NCI-H2029 treated with DMSO at 0.1 percent for 48 hours (cell line): ENCODE measurements at places on chromosomes 3 and 15.

DNA sequence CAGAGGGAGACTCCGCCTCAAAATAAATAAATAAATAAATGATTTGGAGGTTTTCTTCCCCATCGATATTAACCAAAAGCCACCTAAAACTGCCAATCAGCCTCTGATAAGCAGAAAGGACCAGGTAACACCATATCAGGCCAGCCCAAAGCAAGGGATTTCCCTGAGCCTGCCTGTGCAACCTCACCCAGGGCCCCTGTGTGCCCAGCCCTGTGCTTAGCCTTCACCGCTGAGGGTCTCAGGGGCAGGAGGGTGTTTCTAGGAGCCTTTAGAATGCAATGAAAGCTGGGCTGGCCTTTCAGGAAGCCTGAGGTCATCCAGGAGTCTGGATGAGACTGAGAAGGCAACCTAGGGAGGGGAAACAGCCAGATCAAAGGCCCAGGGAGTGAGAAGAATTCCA lies 35.4 kb downstream of the CYP11A1 start:
- no peak for DNase-seq

GRCh38 chr3:151035072-151035471 lies 50.4 kb upstream of the MED12L start:
- DNase-seq: no peak

GRCh38 chr15:91304786-91305185 lies 204.7 kb downstream of the SV2B start:
- DNase-seq: no peak

DNA sequence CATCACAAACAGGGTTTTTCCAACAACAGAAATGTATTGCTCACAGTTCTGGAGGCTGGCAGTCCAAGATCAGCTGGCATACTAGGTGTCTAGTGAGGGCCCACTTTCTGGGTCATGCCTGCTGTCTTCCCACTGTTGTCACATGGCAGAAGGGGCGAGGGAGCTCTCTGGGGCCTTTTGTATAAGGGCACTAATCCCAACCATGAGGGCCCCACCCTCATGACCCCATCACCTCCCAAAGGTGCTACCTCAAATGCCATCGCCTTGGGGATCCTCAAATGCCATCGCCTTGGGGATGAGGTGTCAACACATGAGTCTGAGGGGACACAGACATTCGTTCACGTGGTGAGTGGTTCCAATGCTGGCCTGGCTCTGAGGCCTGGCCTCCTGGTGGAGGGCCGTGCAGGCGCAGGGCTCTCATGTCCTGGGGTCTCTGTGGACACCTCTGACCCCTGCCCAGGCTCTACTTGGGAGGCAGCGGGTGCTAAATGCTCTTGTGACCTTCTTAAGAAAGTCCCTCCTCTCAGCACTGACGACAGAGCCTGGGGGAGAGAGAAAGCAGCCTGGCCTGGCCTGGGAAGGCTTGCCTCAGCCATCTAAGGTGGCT lies 16.8 kb downstream of the NUP210 start:
- DNase-seq: no peak

GRCh38 chr3:167323572-167323971 lies 56.5 kb downstream of the ZBBX start:
- DNase-seq: no peak

- DNase-seq: no peak
Observed at GRCh38 chr15:66649235-66649984, 52.6 kb upstream of the SMAD6 start.

- no peak for DNase-seq
Observed at GRCh38 chr15:84752700-84753099, 4.3 kb downstream of the ZNF592 start.

DNA sequence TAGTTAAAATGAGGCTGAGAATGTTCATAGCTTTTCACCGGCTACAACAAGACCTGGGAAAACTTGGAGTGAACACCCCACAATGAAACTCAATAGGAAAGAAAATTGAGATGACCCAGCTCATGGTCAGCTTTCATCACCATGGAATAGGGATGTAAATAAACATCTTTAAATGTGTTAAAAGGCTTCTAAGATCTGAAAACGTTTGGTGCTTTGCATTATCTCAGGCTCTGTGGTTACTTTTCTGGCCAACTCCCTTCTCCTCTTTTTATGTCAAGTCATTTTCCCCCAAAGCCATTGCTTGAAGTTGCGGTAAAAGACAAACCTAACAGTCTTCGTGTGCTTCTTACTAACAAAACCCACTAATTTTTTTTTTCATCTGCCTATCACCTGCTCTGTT lies 195.8 kb downstream of the MECOM start:
- DNase-seq: no peak

DNA sequence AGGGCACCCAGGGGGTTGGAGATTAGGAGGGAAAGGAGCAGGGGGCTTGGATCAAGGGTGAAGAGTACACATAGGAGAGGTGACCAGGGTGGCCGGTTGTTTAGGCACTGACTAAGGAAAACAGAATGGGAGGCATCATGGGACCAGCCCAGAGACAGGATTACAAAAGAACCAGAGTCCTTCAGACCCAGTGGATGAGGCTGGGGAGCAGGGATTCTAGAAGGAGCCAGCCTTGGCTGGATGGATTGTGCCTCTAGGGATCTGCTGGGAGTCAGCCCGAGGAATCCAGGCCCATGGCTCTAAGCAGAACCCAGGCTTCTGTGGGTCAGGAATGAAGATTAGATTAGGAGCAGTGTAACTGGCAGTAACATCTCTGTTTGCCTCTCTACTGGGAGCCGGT lies 98.6 kb downstream of the ARNT2 start:
- no peak for DNase-seq

DNA sequence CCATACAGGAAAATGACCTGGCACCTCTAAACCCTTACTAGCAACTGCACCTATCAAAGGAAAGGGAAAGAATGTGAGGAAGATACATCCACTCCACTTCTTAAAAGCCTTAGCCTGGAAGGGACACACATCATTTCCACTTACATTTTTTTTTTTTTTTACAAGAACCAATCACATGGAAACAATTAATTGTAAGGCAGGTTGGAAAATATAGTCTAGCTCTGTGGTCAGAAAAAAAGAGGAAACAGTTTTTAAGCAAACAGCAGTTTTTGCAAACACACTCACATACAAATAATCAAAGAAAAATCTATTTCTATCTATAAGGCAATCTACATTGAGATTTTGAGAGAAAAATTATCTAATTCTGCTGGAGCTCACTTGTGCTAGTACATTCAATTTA lies 98.9 kb upstream of the SPRED1 start:
- DNase-seq: no peak

DNA sequence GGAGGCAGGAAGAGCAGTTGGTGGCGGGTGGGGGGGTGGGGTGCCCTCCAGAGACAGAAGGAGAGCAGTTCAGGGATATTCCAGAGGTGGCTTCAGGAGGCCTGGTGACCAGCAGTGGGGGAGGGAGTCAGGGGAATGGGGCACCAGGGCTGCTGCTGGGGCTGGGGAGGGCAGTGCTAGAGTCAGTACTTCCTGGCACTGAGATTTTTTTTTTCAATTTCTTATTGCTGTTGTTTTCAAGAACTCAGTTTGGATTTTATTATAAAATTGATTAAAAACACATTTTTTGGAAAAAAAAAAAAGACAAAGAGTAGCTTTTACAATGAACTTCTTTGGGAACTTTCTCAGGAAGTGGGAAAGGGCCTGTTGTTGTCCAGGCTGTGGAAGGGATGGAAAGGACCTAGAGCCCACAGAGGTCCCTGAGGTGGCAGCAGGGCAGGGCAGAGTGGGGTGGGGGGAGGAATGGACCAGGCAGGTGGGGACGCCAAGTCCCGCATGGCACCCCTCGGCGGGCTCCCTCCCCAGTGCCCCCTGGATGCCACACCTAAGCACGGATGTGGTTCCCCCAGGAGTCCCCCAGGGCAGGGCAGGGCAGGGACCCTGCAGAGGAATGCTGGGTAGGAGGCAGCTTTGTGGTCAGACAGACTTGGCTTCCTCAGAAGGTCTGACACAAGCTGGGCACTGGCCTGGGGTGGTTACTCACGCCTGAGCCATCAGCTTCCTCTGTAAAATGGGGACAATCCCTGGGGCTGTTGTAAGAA lies 8.5 kb upstream of the ANPEP start:
- no peak for DNase-seq

DNA sequence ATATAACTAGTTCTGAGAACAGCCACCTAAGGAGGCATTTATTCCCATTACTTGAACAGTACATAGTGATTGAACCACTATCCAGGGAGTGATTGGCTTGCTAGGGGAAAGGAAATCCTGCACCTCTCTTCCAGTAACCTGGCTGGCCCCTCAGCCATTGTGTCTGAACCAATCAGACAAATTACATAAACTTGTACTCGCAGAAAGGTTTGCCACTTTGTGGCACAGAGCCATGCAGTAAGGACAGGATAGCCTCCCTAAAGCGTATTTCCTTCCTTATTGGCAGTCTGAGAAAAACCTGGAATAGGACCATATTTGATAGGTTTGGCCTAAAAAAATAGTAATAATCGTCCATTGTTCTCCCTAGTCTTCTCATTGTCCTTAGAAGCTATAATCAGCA lies 19.0 kb downstream of the CMSS1 start:
- DNase-seq: no peak

- no peak for DNase-seq
Observed at GRCh38 chr15:64634576-64635498, 140.6 kb downstream of the RBPMS2 start.

- DNase-seq: no peak
Observed at GRCh38 chr3:6142707-6143106, 718.2 kb upstream of the GRM7 start.

DNA sequence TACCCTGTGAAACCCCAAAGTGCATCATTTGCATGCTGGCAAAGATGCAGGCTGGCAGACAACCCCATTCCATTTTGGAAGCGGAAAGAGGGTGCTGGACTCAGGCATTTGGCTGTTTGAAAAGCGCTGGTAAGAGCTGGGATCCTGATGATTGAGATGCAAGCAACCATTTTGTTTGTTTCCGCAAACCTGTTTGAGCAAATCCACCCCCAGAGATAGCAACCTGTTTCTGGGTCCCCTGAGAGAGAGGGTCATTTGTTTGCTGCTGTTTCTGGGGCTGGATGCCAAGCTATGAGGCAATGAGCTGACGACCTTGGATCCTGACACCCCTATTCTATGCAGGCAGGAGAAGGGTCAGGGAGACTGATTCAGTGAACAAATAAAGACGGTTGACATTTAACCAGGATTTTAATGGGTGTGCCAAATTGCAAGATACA lies 9.8 kb downstream of the SLC6A1 start:
- no peak for DNase-seq

DNA sequence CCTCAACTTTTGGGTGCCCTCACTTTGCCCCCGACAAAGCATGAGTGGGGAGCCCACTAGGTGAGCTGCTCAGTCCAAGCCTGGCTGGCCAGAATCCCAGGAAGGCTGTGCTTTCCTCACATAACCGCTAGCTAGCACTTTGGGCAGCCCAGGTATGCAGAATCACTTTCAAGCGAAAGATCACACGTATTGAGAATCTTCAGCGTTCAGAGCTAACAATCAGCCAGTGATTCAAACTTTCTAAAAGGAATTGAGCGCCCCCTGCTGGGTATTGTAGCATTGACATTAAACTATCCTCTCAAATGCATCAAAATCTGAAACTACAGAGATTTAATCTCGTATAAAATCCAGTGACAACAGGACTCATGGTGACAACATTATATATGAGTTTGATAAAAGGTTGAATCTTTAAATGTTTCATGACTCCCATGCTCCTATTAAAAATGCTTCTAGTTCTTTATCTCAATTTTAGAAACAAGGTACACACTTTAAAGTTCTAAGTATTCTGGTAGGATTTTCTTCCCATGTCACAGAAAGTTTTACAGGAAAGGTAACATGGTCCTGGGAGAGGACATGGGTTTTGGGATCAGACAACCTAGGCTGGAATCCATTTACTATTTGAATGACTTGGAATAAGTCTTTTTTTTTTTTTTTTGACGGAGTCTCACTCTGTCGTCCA lies 11.8 kb downstream of the ANAPC13 start:
- peak; percentile 48 for DNase-seq

DNA sequence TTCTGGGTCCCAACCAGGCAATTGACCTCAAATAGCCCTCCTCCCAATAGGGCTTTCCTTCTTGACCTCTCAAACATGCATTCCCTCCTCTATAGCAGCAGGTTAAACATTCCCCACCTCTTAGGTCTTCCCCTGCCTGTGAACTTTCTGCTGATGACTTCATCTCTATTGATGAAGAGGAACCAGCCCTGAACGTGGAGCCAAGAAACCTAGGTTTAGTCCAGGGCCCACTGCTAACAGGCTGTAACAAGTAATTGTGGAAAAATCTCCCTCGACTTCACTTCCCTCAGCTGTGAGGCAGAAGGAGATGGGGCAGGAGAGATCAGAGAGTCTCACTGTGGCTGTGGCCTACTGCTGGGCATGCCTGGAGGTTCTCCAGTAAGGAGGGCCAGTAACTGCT lies 24.7 kb downstream of the ILDR1 start:
- no peak for DNase-seq

GRCh38 chr15:65204236-65204930 lies 6.9 kb downstream of the CILP start:
- DNase-seq: no peak

- no peak for DNase-seq
Observed at GRCh38 chr15:101012326-101013200, 93.4 kb downstream of the LRRK1 start.

GRCh38 chr3:45002720-45003119 lies 23.4 kb upstream of the CLEC3B start:
- DNase-seq: no peak

GRCh38 chr3:11982341-11982941 lies 21.7 kb upstream of the SYN2 start:
- no peak for DNase-seq

DNA sequence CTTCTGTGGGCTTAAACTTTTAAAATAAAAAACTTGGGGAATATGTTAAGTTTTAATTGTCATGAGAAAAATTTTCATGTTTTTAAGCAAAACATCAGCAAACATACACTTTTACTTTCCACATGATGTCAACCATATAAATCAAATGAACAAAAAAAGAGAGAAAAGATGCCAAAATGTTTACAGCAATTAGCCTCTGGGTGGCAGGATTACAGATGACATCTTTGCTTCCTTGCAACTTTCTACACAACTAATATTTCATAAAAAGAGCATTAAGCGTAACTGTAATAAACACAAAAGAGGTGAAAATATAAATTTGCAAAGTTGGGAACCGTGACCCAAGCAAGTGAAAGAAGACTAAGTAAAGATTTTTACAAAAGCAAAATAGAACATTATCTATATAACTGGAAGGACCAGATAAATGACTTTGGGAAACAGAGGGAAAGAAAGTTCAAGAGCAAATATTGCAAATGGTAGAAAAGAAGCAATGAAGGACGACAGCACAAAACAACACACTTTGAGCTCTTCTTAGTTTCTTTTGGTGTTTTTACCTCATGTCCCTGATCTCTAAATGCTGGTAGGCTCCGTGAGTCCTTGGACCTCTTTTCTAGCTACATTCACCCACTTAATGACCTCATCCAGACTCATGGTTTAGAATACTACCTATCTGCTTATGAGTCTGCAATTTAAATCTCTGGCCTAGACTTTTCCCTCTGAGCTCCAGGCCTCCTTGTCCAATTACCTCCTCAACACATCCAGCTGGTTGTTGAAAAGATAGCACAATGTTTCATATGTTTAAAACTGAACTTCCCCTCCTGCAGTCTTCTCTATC lies 9.4 kb downstream of the TP53BP1 start:
- no peak for DNase-seq

GRCh38 chr15:81880833-81881232 lies 165.0 kb downstream of the MEX3B start:
- no peak for DNase-seq
